ENCODE measurements at places on chromosomes 5 and 9.

DNA sequence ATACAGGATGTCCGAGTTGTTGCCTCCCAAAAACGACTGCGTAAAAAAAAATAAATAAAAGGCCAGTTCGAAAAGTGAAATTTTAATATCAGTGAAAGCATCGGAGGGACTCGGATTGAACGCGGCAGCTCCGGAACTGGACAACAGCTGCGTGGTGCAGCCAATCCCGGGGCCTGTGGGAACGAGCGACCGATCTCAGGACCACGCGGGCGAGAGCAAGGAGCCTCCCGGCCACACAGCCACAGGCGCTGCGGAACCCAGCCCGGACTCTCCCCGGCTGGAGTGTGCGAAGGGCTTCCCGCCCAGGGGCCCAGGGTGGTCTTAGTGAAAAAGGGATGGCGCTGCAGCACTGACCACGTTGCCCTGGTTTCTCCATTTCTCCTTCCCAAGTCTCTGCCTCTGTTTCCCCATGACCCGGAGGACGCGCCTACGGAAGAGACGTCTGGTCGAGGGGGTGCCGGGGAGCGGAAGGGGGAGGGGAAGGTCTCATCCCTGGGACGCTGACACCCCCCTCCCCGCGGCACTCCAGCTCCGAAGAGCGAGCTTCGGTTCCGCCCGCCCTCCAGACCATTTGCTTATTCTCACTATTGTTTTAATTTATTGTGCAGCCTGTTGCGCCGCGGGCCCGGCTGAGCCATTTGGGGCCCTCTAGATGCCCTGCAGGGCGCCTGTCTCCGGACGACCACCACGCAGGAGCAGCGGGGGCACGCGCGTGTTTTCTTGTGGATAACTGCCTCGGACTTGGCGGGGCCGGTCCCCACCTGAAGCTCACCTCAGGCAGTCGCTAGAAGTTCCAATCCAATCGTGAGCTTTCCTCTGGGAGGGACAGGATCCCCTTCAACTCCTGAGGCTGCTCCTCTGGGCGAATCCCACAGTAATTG, 303.0 kb downstream of the PARP8 start:
- DNase-seq = peak; percentile 30

GRCh38 chr5:102622262-102622661, 123.5 kb upstream of the SLCO6A1 start:
- DNase-seq = no peak

GRCh38 chr9:86082870-86083269, 16.5 kb downstream of the GOLM1 start:
- DNase-seq = no peak

DNA sequence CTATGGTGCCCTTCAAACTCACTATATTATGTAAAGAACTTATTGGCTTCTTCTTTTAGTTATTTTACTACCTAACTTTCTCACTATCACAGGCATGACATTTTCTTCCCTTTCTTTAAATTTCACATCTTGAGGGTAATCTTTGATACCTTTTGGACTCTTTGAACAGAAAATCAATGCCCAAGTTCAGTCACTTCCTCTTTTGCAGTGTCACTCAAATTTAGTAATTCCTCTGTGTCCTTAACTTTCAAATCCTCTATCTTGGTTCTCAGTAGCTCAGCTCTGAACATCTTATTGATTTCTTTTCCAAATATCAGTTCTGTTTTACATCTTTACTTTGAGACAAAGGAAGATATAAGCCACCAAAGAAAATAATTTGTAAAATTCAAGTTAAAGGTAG, 25.5 kb downstream of the CNTLN start:
- no peak for DNase-seq

GRCh38 chr9:120868339-120868675, 8.7 kb downstream of the PHF19 start:
- no peak for DNase-seq

GRCh38 chr5:114636271-114636670, 274.4 kb downstream of the KCNN2 start:
- DNase-seq = no peak

- DNase-seq = no peak
Measured at GRCh38 chr9:83677596-83677995, 30.2 kb downstream of the UBQLN1 start.

GRCh38 chr5:112116371-112116770, 302.7 kb downstream of the EPB41L4A start:
- DNase-seq = no peak

GRCh38 chr9:90801973-90802322, 329 bp downstream of the SYK start:
- DNase-seq = no peak
